ENCODE measurements at places on chromosomes 3 and 15.

GRCh38 chr15:82298520-82298919 is 35.9 kb downstream of the SAXO2 start:
- DNase-seq: peak; percentile 42

- DNase-seq: no peak
Observed at GRCh38 chr3:330494-331115, 134.0 kb downstream of the CHL1 start.

- no peak for DNase-seq
Observed at GRCh38 chr3:53804697-53805462, 41.3 kb downstream of the CHDH start.

GRCh38 chr3:94225148-94225865 is 162.4 kb downstream of the NSUN3 start:
- DNase-seq: no peak

- DNase-seq: no peak
Observed at GRCh38 chr3:55442861-55443260, 44.2 kb downstream of the WNT5A start.

DNA sequence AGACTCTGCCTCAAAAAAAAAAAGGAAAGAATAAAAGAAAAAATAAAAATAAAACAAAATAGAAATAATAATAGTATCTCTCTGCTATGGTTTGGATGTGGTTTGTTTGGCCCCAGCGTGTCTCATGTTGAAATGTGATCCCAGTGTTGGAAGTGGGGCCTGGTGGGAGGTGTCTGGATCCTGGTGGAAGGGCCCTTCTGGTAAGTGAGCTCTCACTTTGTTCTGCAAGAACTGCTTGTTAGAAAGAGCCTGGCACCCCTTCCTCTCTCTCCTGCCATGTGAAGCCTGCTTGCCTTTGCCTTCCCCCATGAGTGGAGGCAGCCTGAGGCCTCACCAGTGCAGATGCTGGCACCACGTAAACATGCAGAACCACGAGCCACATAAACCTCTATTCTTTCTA is 26.3 kb downstream of the TMEM44 start:
- no peak for DNase-seq

- DNase-seq: peak; percentile 18
Observed at GRCh38 chr15:85618956-85619491, 175.7 kb downstream of the KLHL25 start.

- DNase-seq: no peak
Observed at GRCh38 chr15:26197719-26198118, 334.6 kb upstream of the ATP10A start.

DNA sequence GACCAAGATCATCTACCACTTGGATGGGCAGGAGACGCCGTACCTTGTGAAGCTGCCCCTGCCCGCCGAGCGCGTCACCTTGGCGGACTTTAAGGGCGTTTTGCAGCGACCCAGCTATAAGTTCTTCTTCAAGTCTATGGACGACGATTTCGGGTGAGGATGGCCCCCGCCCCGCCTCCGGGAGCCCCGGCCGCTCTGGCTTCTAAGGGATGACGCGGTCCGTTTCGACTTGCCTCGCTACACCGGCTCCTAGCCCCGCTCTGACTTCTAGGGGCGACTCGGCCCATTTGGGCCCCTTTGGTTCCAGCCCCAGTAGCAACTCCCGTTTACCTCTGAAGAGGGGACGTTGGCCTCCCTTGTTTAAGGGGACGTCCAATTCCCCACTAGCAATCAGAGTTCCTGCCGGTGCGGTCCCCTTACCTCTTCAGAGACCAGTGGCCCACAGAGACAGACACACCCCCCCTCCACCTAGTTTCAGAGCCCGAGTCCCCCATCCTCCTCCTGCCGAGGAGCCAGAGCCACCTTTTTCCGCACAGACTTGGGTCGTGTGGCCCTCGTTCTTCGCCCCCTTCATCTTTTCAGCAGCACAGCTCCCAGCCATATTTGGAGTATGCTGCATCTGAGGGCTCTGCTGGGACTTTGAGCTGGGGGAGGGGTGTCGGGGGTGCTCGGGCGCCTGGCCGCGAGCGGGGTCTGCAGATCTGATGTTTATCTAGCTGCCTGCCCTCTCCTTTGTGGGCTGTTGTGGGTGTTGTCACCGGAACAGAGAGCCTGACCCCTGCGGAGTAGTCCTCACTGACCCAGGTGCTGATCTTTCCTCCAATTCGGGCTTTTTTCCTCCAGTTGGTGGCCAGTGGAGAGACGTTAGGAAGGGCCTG is 706 bp downstream of the DVL3 start:
- peak; percentile 53 for DNase-seq

GRCh38 chr15:48710952-48711495 is 65.5 kb upstream of the FBN1 start:
- peak; percentile 15 for DNase-seq

- DNase-seq: no peak
Observed at GRCh38 chr15:65982627-65983322, 113.5 kb downstream of the RAB11A start.

DNA sequence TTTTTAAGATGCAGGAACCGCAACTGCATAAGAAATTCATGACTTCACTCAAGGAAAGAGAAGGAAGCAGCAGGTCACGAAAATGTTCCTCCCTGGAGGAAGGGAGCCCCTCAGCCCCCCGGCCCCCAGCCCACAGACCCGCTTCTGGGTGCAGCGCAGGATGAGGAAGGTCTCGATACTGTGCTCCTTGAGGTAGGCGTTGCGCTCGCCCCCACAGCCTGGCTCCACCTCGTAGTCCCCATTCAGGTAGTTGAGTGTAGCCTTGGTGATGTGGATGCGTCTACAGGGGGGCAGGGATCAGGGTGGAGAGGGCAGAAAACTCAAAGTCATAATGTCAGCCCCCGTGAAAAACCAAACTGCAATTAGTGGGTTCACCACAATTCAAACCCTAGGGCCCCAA is 121.4 kb downstream of the ADCY5 start:
- no peak for DNase-seq

DNA sequence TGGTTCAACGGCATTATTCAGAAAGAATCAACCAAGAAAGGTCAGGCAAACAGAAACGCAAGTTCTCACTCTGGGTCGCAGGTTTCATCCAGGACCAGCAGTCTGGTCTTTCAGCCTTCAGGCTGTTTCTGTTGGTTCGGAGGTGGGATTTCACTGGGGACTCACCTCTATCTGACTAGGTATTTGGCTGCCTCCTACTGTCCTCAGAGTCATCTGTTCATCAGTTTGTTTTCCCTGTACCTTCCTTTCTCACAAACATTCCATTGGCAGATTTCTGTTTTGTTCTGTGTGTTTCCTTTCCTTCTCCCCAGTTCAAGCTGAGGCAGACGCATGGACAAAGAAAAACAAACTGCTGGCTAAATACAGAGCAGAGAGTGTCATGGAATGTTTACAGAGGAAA is 1046.6 kb upstream of the CFAP20DC start:
- DNase-seq: no peak

GRCh38 chr3:71372241-71372768 is 211.2 kb downstream of the FOXP1 start:
- no peak for DNase-seq

GRCh38 chr15:26623071-26623470 is 149.8 kb downstream of the GABRB3 start:
- DNase-seq: no peak

- peak; percentile 68 for DNase-seq
Observed at GRCh38 chr3:143120716-143121240, 1.2 kb downstream of the CHST2 start.

- DNase-seq: peak; percentile 80
Observed at GRCh38 chr15:89177633-89178306, 43.6 kb downstream of the RLBP1 start.

DNA sequence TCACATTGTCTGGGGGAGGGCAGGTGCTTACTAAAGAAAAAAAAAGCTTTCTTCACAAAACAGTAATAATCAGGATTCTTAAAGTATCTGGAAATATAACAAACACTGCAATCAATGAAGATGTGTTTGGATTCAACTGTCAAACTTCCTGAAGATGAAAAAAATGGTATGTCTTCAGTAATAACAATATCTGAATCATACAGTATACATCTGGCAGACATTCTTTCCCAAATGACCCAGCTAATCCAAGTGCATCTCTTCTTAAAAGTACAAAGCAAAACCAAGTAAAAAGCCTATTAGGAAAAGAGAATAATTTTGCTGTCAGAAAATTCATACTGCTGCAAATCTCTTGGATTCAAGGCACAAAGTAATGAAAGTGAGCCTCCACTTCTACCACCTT is 145.0 kb upstream of the MCTP2 start:
- no peak for DNase-seq

DNA sequence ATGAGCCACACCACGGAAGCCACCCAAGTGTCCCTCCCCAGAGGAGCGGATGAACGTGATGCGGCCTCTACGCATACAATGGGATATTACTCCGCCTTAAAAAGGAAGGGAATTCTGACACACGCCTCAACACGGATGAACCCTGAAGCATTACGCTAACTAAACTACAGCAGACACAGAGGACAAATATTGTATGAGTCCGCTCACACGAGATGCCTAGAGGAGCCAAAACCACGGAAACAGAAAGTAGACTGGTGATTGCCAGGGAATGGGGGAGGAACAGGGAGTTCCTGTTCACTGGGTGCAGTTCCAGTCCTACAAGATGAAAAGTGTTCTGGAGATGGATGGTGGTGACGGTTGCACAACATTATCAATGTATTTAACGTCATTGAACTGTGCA is 32.7 kb downstream of the SRGAP3 start:
- no peak for DNase-seq

DNA sequence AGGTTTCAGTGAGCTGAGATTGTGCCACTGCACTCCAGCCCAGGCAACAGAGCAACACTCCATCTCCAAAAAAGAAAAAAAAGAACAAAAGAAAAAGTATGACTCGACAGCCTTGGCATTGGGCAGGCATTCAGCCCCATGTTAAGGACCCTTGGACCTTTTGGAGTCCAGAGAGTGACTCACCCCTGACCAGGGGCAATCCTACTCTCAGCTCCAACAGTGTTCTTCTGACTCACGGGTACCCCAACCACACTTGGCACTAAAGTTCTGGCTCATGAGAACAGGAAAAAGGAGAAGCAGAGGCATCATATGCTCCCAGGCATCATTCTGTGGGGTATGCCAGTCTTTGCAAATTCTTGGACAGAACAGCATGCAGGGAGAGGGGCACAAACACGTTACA is 252.4 kb upstream of the HES1 start:
- no peak for DNase-seq

GRCh38 chr15:28886431-28887338 is 911 bp downstream of the APBA2 start:
- DNase-seq: peak; percentile 26

DNA sequence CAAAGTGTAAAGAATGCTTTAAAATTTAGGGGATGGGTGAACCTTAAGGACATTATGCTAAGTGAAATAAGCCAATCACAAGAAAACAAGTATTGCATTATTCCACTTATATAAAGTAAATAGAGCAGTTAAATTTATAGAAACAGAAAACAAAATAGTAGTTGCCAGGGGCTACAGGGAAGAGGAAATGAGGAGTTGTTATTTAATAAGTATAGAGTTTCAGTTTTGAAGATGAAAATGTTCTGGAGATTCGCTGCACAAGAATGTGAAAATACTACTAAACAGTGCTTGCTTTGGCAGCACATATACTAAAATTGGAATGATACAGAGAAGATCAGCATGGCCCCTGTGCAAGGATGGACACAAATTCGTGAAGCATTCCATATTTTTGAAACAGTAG is 32.0 kb downstream of the DNAH12 start:
- no peak for DNase-seq

- no peak for DNase-seq
Observed at GRCh38 chr15:80844011-80844732, 65.0 kb downstream of the CEMIP start.

DNA sequence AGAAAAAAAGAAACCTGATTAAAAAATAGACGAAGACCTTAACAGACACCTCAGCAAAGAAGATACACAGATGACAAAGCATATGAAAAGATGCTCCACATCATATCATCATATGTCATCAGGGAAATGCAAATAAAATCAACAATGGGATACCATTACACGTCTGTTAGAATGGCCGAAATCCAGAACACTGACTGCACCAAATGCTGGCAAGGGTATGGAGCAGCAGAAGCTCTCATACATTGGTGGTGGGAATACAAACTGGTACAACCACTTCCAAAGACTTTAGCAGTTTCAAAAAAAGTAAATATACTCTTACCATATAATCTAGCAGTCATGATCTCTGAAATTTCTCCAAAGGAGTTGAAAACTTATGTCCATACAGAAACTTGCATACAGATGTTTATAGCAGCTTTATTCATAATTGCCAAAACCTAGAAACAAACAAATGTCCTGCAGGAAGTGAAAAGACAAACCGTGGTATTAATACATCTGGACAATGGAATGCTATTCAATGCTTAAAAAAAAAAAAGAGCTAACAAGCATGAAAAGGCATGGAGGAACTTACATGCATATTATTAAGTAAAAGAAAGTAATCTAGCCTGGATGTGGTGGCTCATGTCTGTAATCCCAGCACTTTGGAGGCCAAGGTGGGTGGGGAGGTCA is 107.4 kb downstream of the HES1 start:
- DNase-seq: no peak

GRCh38 chr3:120177151-120177550 is 82.9 kb upstream of the GSK3B start:
- no peak for DNase-seq

- DNase-seq: no peak
Observed at GRCh38 chr3:56919797-56920195, 118.0 kb upstream of the ARHGEF3 start.

DNA sequence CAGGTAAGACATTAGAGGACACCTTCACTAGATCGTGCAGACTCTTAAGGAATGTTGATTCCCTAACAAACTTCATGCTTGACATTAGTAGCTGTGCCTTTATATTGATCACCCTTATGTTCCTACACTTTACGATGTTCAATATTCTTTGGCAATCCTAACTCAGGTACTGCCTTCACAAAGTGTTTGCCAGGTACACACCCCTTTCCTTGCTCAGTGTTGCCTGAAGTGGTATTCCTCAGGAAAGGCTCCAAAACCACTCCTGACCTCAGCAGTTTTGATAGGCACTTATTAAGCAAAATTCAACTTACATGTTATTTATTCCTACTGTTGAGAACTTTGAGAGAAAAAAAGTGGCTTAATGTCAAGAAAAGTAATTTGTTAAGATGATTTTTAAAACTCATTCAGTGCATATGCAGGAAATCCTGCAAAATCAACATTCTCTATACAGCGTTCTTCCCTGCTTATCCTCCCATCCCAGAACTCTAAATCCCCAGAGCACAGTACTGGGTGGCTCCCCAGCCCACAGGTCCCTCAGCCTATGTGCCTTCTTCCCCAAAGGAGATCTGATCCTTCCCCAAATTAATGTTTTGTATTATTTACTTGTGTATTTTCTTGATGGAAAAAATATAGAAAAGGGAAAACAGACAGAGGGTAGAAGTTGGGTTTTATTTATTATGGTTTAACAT is 260.7 kb downstream of the MECOM start:
- no peak for DNase-seq
